NCI-H446 treated with DMSO at 0.1 percent for 48 hours (cell line): ENCODE measurements at places on chromosomes 2 and 18.

GRCh38 chr2:189213250-189213649, 33.7 kb upstream of the COL5A2 start:
- DNase-seq = no peak

- DNase-seq = no peak
Measured at GRCh38 chr2:22486343-22486742, 898.6 kb upstream of the KLHL29 start.

GRCh38 chr2:110796716-110797301, 64.4 kb downstream of the ACOXL start:
- no peak for DNase-seq

GRCh38 chr2:119230219-119231185, 6.9 kb downstream of the STEAP3 start:
- DNase-seq = no peak

GRCh38 chr2:127700527-127701192, 637 bp upstream of the SFT2D3 start:
- DNase-seq = no peak

DNA sequence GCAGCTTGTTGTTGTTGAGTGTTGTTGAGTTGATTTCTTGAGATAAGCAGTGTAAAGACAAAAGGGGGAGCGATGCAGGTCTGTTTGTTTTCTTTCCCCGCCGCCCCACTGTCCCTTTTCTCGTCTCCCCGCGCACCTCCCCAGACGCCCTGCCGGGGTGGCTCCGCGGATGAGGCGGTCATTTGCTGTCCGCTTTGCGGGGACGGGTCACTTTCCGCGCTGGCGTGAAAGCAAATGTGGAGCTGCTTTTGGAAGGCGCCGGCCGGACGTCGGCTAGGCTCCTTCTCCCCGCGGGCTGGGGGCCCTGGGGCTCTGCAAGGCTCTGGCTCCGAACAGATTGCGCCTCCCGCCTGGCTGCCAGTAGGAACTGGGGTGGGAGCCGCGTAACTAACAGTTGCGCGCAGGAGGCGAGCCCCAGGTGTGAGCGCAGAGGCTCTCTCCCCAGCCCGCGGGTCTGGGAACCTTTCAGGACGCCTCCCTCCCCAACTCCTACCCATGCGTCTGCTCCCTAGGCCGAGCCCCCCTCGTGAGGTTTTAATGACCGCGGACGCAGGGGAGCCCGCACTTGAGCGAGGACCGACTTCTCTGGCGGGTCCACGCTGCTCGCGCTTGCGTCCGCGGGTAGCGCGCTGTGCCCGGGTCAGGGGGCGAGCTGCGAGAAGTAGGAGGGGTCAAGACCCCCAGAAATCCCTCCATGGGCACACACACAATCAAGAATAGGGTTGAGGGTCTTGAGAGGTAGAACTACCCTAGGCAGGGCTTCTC, 146.6 kb downstream of the MEIS1 start:
- no peak for DNase-seq

- DNase-seq = no peak
Measured at GRCh38 chr2:161239326-161240109, 68.7 kb upstream of the PSMD14 start.

DNA sequence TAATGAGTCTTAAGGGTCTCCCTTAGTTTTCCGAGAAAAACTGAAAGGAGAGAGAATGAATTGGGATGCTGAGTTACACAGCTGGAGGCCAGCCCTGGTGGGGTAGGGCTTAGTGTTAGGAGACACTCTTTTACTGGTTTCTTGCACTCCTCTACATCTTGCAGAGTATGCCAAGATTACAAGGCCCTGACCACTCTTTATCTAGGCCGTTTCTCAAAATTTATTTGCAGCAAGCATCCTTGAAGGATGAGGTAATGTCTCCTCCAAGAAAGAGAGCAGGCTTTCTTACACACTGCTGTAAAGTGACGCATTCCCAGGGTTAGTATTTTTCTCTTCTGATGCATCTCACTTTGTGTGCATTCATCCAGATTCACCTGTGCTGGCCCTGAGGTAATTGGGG, 166.2 kb downstream of the TDRD15 start:
- DNase-seq = no peak

DNA sequence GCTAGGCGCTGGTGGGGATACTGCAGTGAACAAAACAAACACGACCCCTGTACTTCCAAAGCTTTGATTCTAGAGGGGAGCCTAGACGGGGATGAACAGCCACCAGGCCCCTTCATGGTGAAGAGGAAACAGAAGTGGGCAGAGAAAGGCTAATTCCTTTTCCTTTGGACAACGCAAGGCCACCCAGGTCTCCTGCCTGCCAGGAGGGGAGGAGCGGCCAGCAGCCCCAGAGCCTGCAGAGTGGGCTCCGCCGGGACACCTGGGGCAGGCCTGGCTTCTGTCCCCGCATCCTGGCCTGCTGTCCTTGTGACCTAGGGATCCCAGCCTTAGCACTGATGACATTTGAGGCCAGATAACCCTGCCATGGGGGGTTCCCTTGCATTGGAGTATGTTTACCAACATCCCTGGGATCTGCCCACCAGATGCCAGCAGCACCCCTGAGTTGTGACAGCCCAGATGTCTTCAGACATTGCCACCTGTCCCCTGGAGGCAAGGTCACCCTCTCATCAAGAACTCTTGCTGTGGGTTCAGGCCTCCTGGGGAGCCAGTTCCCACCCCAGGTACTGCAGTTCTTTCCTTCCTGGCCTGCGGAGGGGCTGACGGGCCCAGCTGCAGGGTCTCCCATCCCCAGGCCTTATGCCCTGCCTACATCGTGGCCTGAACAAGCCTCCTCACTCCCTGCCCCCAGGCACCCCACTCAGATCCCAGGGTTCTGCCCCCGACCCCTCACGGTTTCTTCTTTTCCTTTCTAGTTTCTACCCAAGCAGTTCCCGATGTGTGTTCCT, 125.7 kb downstream of the SEPTIN10 start:
- no peak for DNase-seq

DNA sequence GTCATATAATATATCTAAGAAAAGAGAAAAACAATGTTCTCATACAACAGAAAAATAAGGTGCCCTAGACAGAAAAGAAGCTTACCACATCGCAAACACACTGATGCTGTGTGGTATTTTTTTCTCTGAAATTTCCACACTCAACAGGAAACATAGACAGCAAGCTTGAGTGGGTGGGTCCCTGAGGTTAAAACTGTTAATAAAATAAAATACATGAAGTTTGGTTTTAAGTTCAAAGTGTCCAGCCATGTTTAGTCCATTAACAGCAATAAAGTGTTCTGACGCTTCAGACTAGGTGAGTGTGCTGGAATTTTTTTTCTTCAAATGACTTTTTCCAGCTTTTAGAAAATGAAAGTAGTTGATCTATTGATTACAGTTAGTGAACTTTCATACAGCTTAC, 83.3 kb upstream of the EPB41L5 start:
- no peak for DNase-seq

DNA sequence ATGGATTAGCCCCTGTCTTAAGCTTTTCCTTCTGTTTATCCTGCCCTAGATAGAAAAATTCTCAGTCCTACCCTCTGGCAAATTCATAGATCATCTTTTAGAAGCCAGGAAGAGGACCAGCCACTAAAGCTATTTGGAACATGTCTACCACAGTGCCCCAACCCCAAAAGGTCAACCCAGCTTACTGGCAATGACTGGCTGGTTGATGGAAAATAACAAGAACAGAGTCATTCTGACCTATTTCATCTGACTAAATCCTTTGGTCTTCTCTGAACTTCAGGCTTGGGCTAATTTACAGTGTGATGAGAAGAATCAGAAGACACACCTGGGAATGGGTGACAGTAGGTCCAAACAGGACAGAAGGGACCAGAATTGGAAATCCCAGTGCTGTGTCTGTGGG, 227.3 kb upstream of the CCDC68 start:
- DNase-seq = no peak

- no peak for DNase-seq
Measured at GRCh38 chr2:25365241-25365640, 23.5 kb upstream of the DNMT3A start.

DNA sequence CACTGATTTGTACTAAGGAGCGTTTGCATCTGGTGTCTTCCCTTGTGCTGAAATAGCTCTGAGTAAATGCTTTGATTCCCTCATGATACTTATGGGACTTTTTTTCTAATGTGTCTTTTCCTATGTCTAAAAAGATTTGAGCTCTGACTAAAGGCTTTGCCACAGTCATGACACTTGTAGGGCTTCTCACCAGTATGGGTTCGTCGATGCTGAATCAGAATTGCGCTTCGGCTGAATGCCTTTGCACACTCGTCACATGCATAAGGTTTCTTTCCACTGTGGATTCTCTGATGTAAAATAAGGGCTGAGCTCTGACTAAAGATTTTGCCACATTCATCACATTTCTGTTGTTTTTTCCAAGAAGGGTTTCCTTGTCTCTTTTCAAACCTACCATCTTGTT, 8.0 kb downstream of the ZNF396 start:
- DNase-seq = no peak

- DNase-seq = no peak
Measured at GRCh38 chr2:18966131-18966530, 376.8 kb upstream of the NT5C1B start.
